ENCODE measurements at places on chromosomes 5 and 9.

GRCh38 chr9:77438653-77439052, 209.5 kb downstream of the GNA14 start:
- DNase-seq: no peak

- no peak for DNase-seq
Observed at GRCh38 chr9:120571443-120572257, 8.3 kb downstream of the CDK5RAP2 start.

DNA sequence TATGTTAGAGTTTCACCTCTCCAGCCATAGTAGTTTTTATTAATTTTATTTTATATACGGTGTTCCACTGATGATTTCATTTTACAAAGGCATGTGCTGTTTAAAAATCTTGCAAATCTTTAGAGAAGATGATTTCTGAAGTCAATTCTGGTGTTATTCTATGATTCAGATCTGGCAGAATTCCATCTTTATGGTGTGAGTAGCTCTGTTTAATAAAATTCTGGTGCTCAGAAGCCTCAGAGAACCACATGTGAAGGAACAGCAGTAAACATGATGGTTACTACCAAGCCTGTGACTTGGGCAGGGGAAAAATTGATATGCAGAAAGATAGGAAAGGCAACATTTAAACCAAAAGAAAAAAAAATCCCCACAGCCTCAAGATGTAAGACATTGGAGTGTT, 299.7 kb downstream of the NPR3 start:
- DNase-seq: no peak

GRCh38 chr5:64775291-64775690, 6.6 kb downstream of the CWC27 start:
- DNase-seq: no peak

DNA sequence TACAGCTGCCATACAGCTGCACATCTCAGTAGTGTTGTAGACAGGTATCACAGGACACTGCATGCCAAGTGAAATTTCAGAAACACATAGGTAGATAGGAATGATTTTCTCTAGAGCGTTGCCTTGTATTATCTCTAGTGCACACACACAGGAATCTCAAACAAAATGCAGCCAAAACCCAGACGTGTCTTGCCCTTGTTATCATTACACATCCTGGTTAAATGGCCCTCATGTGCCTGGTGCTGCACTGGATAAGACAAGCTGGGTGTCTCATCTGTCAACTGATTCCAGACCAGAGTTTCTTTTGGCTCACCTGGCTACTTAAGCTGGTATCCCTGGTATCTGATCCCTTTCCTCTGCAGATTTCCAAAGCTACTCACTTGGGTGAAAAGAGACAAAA, 59.7 kb downstream of the SAXO1 start:
- no peak for DNase-seq

DNA sequence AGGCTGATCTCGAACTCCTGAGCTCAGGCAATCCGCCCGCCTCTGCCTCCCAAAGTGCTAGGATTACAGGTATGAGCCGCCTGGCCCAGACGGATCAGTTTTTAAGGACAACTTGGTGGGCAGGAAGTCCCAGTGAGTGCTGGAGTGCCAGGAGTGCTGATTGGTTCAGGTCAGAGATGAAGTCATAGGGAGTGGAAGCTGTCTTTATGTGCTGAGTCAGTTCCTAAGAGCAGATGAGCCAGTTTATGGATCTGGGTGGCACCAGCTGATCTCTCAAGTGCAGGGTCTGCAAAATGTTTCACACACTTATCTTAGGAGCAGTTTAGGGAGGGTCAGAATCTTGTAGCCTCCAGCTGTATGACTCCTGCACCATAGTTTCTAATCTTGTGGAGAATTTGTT, 292.1 kb upstream of the ELAVL2 start:
- DNase-seq: no peak

DNA sequence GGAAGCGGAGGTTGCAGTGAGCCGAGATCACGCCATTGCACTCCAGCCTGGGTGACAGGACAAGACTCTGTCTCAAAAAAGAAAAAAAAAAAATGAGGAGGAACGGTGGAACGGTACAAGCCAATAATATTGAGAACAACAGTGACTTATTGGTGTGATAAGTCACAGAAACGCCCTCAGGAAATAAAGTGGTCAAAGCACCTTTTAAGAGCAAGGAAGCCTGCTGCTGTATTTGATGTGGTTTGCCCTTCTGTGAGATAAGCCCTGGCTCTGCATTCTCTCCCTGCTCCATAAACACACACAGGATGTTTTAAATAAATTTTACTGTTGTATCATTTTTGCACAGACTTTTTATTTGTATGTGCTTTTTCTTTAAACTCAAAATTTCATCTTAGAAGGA, 269.9 kb upstream of the MSX2 start:
- DNase-seq: no peak
